ENCODE measurements at places on chromosomes 5 and 9. TPM values are rescaled to one million over a fixed set of nuclear protein-coding genes. Genes with fewer than 3 reads are reported as not detected.

POU5F2 gene
- polyA plus RNA-seq, result 0.08 TPM

PITX1 gene
- 0.38 TPM for polyA plus RNA-seq

SGTB gene
- 2.9 TPM for polyA plus RNA-seq

PDE6A gene
- 0.05 TPM for polyA plus RNA-seq

NRARP gene
- polyA plus RNA-seq, result not detected

PCDHGC4 gene
- not detected for polyA plus RNA-seq

SIMC1 gene
- 13.7 TPM for polyA plus RNA-seq

CMYA5 gene
- not detected for polyA plus RNA-seq

ANKDD1B gene
- polyA plus RNA-seq, result 0.15 TPM

TNFSF15 gene
- 0.03 TPM for polyA plus RNA-seq

CDKN2B-AS1 gene
- not detected for polyA plus RNA-seq

SLC34A3 gene
- polyA plus RNA-seq, result not detected

EIF4E1B gene
- not detected for polyA plus RNA-seq

CREB3 gene
- polyA plus RNA-seq, result 29.3 TPM

LOX gene
- not detected for polyA plus RNA-seq

LCN15 gene
- polyA plus RNA-seq, result not detected

MUSK gene
- not detected for polyA plus RNA-seq

MOB3B gene
- 7.1 TPM for polyA plus RNA-seq

HNRNPK gene
- polyA plus RNA-seq, result 763 TPM

ITGA2 gene
- polyA plus RNA-seq, result not detected

BRINP1 gene
- not detected for polyA plus RNA-seq

SMIM3 gene
- 0.95 TPM for polyA plus RNA-seq

CA9 gene
- not detected for polyA plus RNA-seq

SHROOM1 gene
- polyA plus RNA-seq, result 0.70 TPM

IFNA2 gene
- polyA plus RNA-seq, result not detected

OGN gene
- polyA plus RNA-seq, result 0.33 TPM

NIPAL4 gene
- 2.2 TPM for polyA plus RNA-seq

CARD9 gene
- 0.26 TPM for polyA plus RNA-seq

TIMD4 gene
- polyA plus RNA-seq, result not detected

SLC1A3 gene
- not detected for polyA plus RNA-seq

OR1Q1 gene
- not detected for polyA plus RNA-seq

FCN1 gene
- polyA plus RNA-seq, result 9.5 TPM

PCDHA1 gene
- not detected for polyA plus RNA-seq

DOK3 gene
- polyA plus RNA-seq, result 154 TPM

BSPRY gene
- polyA plus RNA-seq, result 1.3 TPM

C9orf153 gene
- polyA plus RNA-seq, result 0.14 TPM

PTGES2 gene
- 57.4 TPM for polyA plus RNA-seq

ANKRD34B gene
- polyA plus RNA-seq, result not detected

SLC36A2 gene
- not detected for polyA plus RNA-seq

IL9 gene
- polyA plus RNA-seq, result not detected

SLC25A48 gene
- polyA plus RNA-seq, result not detected

KLHL9 gene
- 8.4 TPM for polyA plus RNA-seq

CTXN3 gene
- polyA plus RNA-seq, result not detected

NPR2 gene
- polyA plus RNA-seq, result 1.9 TPM

VLDLR gene
- polyA plus RNA-seq, result not detected

PCDHGA4 gene
- not detected for polyA plus RNA-seq

DAB2 gene
- polyA plus RNA-seq, result 0.20 TPM

KCNMB1 gene
- not detected for polyA plus RNA-seq

PDZD2 gene
- polyA plus RNA-seq, result 0.16 TPM

PCDHB14 gene
- polyA plus RNA-seq, result not detected

IFNA7 gene
- not detected for polyA plus RNA-seq

SPOUT1 gene
- polyA plus RNA-seq, result 65.2 TPM

PPP2CA gene
- polyA plus RNA-seq, result 215 TPM

IGFBPL1 gene
- polyA plus RNA-seq, result not detected

PRUNE2 gene
- polyA plus RNA-seq, result not detected

PGM5 gene
- polyA plus RNA-seq, result not detected

SMIM33 gene
- polyA plus RNA-seq, result not detected

KCNT1 gene
- polyA plus RNA-seq, result not detected

ACTBL2 gene
- polyA plus RNA-seq, result not detected

C9 gene
- polyA plus RNA-seq, result not detected
